ENCODE measurements at places on chromosomes 2 and 18.

DNA sequence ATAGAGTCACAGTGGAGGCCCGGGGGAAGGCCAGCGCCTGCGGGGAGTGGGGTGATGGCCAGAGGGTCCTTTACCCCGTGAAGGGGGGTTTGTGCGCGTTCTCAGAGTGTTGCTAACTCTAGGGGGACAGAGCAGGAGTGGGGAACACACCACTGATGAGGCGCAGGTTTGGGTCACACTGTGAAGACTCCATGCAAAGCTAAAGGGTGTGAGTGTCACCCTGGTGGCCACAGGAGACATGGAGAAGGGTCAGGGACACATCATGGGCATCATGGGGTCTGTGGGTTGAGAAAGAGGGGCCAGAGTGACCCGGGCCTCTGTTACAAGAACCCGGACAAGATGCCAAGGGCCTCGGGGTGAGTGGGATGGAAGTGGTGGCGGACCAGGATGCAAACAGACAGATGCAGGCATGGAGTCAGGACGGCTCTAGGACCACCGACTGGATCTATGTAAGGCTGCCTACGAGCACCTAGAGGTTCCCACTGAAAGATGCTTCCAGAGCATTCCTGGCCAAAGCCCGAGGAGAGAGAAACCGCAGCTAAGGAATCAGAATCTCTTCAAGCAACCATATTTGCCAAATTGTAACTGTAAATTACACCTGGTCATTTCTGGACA is 84.3 kb downstream of the PXDN start:
- DNase-seq, result no peak

DNA sequence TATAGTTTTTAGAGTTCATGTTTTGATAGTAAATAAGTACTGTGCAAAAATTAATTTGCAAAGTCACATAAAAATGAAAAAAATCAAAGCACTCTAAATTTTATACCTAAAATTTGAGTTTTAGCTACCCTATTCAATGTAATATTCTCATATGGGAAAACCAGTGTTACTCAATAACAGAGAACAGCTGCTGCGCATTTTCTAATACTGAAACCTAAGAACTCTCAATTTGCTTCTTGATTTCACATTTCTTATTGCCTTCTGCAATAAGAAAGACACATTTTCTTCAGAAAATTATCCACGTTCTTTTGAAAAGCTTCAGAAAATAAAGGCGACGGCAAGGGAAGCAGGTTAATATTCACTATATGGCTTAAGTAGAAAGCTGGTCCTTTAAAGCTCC is 199.1 kb upstream of the CCDC150 start:
- no peak for DNase-seq

DNA sequence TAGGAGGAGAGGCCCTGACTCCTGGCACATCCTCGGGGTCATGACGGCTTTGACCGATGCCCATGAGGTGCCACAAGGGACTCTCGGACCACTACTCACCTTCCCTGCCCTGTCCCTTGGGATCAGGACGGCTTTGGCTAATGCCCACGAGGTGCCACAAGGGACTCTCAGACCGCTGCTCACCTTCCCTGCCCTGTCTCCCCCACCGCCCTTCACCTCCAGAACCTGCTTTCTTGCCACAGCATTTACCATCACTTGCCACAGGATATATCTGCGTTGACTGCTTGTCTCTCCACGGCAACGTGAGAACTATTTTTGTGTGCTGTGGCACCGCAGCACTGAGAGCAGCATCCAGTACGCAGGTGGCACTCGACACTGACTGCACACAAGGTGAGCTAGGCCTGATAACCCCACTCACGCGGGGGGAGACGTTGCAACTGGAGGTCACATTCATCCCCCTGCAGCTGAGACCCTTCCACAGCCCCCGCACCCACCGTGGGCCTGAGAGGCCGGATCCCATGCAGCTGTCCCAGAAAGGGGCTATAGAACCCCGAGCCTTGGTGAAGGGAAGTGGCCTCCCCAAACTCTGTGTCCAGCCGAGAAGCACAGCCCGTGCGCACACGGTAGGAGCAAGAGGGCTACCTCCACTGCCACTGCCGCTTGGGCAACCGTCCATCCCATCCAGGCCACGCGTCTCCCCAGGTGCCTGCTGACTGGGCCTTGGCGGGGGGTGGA is 47.5 kb downstream of the ANO7 start:
- no peak for DNase-seq

- DNase-seq, result no peak
Observed at GRCh38 chr2:70746094-70746974, 21.7 kb downstream of the ADD2 start.

DNA sequence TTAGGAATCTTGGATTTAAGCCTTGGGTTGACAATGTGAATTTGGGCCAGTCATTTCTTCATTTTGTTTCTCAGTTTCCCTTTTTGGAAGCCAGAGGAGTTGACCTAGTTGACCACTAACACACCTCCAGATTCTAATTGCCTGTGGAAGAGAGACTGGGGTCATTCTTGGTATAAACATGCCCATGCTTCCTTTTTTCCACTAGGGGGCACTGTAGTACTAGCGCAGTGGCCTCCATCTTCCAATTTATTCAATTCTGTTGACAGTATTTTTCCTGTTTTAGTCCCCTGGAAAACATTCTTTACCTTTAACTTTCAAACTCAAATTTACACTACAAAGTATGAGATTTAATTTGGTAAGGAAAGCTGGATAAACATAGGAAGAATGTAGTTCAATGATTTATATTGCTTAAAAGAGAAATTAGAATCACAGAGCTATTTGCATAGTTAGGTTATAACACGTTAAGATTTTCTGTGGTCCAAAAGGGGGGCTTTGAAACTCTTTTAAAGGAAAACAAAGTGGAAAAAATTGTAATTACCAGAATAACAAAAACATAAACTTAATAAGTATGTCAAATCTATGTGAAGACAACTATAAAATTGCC is 57.5 kb upstream of the AGPS start:
- DNase-seq, result no peak
